ENCODE measurements at places on chromosomes 7 and 10.

- no peak for DNase-seq
Measured at GRCh38 chr10:35409094-35409582, 72.8 kb downstream of the CCNY start.

DNA sequence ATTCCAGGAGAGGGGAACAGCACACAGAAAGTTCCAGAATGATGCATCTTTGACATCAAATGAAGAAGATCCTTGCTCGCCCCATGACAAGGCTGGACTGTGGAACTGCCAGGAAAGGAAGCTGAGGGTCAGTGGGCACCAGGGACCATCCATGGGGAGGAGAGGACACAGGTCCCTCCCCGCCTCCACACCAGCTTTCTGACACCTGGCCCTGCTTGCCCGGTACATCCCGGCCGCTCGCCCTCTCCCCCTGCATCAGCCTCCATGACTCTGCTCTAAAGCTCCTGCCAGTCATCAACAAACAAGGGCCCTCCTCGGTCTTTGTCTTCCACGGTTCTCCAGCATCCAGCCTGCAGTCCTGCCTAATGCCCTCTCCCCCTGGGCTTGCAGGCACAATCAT is 222.3 kb downstream of the GRID1 start:
- DNase-seq, result no peak

- no peak for DNase-seq
Measured at GRCh38 chr7:4513450-4513849, 168.6 kb upstream of the FOXK1 start.

- DNase-seq, result no peak
Measured at GRCh38 chr10:64041989-64042490, 520.8 kb downstream of the REEP3 start.

- no peak for DNase-seq
Measured at GRCh38 chr10:972763-973162, 15.5 kb upstream of the GTPBP4 start.

DNA sequence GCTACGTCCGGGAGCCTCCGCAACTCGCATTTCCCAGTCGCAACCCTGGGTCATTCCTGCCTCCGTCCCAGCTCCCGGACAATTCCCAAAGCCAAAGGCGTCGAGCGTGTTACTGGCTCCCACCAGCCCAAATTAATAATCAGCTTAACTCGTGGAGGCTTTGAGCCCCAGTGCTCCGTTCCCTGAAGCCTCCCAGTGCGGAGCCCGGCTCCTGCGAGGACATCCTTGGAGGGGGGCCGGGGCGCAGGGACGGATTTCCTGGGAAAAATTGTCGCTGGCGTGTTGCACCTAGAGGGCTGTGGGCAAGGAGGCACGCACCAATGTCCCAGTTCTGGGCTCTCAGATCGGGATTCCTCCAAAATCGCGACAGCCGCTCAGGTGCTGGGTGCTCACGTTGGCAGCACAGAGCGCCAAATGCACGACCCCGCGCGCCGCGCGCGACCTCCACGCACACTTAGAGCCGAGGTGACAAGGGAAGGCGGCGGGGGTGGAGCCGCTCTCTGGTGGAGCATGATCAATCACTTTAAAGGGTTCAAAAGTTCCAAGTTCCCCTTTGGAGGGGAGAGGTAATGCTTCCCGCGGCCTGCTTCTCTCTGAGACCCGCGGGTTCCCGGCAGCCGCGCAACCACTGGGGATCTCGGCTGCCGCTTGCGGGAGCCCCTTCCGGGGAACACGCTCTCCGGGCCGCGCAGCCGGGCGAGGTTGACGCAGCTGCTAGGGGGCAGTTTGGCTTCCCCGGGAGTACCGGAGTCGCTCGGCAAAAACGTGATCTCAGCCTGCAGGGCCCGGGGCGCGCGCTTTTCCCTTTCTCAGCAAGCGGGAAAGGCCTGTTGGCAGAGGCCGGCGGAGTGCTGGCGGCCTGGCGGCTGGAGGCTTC is 25.5 kb downstream of the SKIDA1 start:
- DNase-seq, result peak; percentile 77

GRCh38 chr7:145845345-145845744 is 271.3 kb upstream of the CNTNAP2 start:
- no peak for DNase-seq

DNA sequence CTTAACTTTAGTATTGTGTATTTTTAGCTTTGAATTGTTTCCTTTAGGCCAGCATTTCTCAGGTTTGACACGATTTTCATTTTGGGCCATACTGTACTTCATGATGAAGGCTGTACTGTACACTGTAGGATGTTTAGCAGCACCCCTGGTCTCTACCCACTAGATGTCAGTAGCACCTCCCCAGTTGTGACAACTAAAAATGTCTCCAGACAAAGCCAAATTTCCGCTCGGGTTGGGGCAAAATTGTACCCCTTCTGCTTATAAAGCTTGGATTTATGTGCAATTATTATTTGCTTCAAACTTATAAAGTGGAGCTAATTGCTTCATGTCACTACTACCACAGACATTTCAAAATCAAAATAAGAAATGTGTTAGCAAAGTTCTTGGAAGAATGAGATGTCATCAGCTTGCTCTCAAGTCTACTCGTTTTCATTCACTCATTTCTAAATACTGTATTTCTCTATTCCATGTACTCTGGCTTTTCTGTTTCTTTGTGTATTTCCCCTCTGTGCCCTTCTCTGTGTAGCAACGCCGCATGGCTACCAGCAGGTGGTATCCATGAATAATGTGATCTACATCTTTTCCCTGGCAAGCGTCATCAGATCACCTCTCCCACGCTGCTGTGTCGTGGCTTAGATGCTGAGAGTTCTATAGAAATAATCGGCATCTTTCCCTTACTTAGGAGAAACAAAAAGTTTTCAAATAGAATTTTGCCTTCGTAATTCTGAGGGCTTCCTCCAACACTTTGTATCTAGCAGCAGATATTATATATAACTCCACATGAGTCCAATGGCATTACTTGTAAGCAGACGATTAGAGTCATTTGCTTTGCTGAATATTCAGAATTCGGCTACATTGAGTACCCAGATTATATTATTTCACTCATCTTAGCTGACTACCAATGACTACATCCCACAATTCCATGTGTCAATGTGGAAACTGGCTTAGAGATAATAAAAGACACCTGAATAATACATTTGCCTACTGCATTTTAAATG is 47.8 kb upstream of the CALCR start:
- peak; percentile 18 for DNase-seq

GRCh38 chr10:34219753-34220548 is 595.1 kb downstream of the PARD3 start:
- DNase-seq, result no peak

- DNase-seq, result no peak
Measured at GRCh38 chr7:68700414-68700813, 897.9 kb upstream of the AUTS2 start.

- DNase-seq, result no peak
Measured at GRCh38 chr10:112507046-112507445, 60.0 kb downstream of the VTI1A start.

DNA sequence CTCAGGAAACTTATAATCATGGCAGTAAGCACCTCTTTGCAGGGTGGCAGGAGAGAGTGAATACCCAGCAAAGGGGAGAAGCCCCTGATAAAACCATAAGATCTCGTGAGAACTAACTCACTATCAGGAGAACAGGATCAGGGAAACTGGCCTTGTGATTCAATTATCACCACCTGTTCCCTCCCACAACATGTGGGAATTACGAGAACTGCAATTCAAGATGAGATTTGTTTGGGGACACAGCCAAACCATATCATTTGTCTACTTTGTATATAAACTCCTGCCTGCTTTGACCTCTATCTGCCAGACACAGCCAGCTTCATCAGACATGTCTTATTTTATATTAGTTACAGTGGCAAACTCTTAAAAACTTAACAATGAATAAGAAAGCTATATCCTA is 50.4 kb downstream of the ARMC3 start:
- no peak for DNase-seq

GRCh38 chr10:15712883-15713282 is 6.8 kb downstream of the ITGA8 start:
- no peak for DNase-seq

DNA sequence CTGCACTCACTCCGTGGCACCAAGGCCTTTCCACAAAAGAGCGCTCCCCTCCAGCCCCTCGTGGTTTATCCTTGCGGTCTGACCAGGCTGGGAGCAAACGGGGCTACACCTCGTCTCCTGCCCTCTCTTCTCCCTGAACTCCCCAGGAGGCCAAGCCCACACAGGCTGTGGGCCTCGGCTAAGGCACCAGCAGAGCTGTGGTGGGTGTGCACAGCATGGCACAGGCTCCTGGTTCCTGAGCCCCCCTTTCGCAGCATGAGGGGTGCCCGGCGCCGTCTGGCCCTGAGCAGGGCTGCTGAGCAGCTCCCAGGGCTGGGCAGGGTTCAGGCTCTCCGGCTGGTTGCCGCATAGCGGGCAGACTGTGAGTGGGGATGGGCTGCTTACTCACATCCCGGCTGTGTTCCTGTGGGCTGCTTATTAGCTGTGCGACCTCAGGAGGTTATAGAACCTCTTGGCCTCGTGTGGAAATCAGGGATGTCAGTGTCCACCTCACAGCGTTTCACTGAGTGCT is 90.4 kb downstream of the ZMIZ1 start:
- no peak for DNase-seq

- no peak for DNase-seq
Measured at GRCh38 chr7:111840528-111840927, 278.2 kb upstream of the IMMP2L start.
